Cerebellar nuclear complex (tissue), 1 donor: ENCODE measurements at places on chromosomes 1 and 21.

GRCh38 chr1:74235153-74235552 is at the start of gene TNNI3K:
Gene TNNI3K (plus strand): TSS chr1:74235387. CDS start chr1:74235452, 65 bp downstream.
- DNase-seq = no peak

DNA sequence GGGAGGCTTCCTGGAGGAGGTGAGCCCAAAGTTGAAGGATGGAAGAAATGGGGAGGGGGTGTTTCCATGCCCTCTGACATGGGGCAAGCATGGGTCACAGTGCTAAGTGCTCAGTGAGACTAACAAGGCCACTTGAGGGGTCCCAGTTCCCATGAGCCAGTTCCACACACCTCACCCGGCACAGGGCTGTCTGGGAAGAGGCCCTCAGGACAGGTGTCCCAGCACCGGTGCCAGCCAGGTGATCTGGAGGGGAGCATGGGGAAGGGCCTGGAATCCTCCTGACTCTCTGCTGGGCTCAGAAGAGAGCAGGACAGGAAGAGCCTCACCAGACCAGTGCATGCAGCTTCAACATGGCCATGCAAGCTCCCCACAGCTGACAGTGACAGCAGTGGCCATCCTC is 294.7 kb upstream of the VAMP3 start:
- no peak for DNase-seq

- DNase-seq = no peak
Measured at GRCh38 chr1:2133879-2134215, 60.7 kb downstream of the FAAP20 start.

GRCh38 chr1:72483846-72484357 is 201.6 kb upstream of the NEGR1 start:
- no peak for DNase-seq

GRCh38 chr1:210377731-210378333 is 49.1 kb downstream of the HHAT start:
- DNase-seq = no peak

GRCh38 chr1:243270097-243270864 is 14.4 kb downstream of the SDCCAG8 start:
- no peak for DNase-seq

GRCh38 chr1:207504438-207504837 is 8.5 kb downstream of the CR1 start:
- DNase-seq = no peak

DNA sequence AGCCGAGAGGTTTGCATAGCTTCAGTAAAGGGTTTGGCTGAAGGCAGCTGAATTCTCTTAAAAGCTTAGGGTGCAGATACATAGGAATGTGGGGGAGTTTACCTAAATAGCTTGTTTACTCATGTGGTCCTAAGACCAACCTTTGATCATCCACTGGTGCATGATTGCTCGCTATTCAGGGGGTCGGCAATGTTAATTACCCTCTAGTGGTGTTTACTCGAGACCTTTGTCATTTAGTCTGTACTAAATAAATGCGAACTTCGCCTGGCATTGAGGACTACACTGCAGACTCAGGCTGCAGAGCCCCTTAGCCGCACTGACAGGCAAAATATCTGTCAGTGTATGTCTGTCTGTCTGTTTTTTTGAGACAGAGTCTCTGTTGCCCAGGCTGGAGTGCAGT is 31.8 kb downstream of the TMEM63A start:
- DNase-seq = no peak

DNA sequence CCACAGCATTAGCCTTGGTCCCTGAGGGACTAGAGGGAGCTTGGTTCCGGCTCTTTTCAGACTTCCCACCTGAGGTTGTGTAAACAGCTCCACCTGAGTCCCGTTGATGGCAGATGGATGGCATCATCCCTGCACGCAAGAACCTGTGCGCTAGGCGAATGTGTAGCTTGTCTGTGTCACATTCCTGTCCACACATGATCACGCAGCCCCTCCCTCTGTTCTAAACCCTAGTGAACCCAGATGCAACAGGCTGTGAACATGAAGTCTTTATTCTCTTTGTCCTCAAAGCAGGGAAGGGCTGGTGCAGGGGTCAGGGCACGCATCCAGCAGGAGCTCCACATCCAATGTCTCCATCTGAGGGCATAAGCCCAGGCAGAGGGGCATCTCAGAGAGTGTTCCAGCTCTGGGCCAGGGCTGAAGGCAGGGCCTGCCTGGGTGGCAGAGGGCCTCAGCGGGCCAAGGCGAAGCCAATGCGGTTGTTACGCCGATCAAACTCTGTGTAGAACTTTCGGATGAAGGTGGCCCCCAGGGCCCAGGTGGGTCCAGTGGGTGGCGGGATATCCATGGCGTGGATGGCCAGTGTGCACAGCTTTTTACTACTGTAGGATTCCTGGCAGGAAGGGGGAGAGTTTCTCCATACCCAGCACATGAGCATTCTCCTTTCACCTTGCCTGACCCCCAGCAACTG is 2.9 kb upstream of the ETNK2 start:
- no peak for DNase-seq

GRCh38 chr1:205595435-205595834 is 36.4 kb downstream of the ELK4 start:
- no peak for DNase-seq

DNA sequence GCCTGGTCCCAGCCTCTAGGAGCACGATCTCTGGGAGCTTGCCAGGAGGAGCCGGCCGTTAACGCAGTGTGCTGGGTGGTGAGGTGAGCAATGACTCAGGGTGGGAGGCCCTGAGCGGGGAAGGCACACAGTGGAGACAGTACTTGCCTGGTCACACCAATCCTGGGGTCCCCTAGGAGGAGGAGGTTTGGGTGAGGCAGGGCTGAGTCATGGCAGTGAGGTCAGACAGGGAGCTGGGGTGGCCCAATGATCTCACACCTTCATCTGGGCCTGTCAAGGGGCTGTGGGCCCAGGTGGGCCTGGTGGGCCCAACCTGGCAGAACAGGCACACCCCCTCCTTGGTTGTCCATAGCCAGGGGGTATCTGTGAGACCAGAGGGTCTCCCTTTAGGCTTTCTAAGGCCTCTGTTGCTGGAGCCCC is 8.6 kb upstream of the EDN2 start:
- DNase-seq = no peak
